Left lobe of liver (tissue), 2 donors: ENCODE measurements at places on chromosomes 2 and 18. TPM values are rescaled to one million over a fixed set of nuclear protein-coding genes. Genes with fewer than 3 reads are reported as not detected.

The DYSF gene
- 30.0 TPM for total RNA-seq

- DNase-seq, result no peak
Observed at GRCh38 chr18:44590956-44591670, 89.6 kb upstream of the SETBP1 start.

DNA sequence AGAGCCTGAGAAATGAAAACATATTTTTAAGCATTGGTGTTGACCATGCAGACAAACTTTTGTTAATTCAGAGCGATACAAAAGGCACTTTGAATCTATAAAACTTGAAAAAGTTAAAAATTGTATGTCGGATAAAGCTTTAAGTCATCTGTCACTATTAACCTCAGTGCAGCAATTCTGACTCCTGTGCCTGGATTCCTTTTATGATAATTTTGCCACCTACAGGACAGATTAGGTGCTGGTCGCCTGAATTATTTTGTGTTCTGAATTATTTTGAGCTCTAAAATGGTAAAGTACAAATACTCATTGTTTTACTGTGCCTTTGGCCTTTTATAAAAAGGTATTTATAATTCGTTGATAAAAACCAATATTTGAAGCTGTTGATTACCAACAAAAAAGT is 19.4 kb upstream of the RNF138 start:
- DNase-seq, result no peak

DNA sequence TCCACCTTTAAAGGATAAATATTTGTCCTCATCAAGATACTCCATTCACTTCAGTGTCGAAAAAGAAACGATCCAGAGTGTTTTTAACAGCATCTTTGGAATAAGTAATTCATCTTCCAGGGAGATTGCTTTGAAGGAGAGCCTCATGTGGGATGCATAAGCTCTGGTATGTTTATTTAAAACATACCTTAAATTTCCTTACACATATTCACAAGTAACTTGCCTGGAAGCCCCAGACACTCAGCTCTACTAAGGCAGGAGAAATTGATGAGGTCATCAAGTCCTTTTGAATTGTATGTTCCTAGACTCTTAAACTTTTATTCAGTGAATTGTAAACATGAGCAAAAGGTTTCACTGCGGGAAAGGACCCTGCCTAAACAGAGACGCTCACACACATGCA is 103.0 kb downstream of the CDK15 start:
- no peak for DNase-seq

- no peak for DNase-seq
Observed at GRCh38 chr2:118913131-118913802, 28.7 kb upstream of the MARCO start.
